ENCODE measurements at places on chromosomes 7 and 10.

DNA sequence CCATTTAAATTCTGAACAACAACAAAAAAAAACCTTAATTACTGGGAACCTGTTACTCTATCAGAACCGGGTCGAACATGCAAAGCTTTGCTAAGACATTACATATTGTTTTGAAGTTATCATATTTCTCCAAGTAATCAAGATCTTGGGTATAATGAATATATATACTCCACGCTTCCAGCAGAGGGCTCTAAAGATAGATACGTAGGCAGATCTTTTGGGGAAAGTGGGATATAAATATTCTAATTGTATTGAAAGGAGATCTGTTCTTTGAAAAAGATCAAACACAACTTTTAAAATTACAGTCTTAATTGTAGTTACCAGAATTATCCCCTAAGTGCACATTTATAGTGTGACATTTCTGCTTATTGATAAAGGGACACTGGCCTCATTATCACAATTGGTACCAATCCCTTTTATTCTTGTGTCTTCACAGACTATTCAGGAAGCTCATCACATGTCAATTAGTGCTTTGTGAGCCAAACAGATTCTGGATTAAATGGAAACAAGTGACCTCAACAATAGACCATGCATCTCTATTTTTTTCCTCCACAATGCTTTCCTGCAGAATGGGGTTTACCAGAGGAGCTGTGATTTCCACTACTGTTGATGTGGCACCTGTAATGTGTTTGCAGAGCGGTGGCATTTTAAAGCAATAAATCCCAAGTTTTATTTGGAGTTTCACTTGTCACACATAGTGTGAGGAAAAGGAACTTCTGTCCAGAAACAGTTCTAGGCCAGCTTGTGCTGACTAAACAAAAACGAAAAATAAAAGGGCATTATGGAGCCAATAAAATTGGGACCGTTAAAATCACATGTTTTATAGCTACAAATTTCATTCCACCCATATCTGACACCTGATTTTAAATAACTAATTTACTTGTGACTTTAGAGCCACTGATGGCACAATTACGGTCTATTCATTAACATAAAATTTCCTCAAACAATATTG is 122.4 kb downstream of the CTTNBP2 start:
- no peak for DNase-seq

DNA sequence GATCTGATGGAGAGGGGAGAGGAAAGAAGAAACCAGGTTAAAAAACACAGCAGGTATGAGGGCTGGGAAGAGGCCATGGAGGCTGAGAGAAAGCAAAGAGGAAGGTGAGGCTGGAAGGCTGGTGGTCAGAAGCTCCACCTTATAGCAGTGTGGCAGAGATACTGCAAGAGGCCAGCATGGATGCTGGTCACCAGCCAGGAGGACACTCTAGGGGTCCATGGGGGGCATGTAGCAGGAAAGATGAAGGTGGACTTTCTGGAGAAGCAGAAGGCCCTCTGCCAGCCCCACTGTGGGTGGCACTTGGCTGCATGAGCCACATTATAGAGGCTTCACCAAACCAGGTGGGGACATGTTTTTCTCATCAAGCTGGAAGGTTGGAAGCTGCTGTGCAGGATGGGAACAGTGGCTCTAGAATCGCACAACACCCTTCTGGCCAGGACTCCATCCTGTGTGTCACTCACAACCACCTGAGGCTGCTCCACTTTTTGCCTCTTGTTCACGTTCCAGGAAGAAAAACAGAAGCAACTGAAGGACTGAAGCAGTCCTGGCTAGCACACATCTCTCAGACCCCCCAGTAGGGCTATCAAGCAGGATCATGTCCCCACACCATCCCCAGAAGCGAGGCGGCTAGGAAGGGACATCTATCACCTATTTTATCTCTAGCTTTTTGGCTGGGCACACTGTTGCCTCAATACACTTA is 587.5 kb upstream of the MGMT start:
- no peak for DNase-seq

DNA sequence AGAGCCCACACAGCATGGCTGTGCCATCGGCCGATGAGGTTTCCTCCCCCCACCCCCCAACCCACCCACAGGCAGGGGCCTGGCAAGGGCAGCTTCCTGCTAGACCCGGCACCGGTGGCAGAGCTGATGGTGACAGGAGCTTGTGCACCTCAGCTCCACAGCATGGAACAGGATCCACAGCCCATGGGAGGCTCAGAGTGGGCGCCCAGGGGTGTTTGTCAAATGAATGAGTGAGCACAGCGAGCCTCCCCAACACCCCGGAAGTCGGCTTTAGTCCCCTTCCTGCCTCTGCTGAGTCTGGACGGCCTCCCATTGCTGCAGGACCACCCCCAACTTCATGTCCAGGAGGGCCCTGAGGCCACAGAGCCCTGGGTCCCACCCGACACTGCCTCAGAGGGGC is 68.9 kb downstream of the PDGFA start:
- no peak for DNase-seq

DNA sequence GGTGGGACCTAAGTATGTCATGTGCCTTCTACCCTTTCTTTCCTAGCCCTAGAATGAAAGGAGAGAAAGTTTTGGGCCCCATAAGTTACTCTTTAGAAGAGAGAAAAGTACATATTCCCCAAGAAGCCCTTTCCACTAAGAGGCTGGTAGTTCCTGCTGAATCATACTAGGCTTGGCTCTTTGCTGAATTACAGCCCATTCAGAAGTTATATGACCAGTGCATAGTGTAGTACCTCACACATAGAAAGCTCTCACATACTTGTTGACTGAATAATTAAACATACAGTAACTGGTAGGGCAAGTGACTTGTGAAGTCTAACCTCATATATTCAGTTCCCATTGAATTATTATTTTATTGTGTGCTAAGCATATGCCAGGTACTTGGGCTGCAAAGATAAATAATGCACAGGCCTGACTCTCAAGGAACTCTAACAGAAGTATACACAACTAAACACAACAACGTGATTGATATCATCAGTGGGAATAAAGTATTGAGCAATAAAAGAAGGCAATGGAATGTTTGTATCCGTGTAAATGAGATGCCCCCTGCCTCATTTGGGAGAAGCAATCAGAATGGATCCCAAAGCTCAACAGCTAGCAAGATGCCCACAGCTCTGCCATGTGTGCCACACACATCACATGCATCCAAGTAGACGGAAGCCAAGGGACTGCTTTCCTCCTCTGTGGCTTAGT is 38.9 kb upstream of the UBN2 start:
- DNase-seq, result no peak

GRCh38 chr7:34019301-34019790 is 114.0 kb downstream of the BMPER start:
- DNase-seq, result no peak
